CD4-positive, alpha-beta T cell treated with Interleukin-4 for 4 hours (primary cell): ENCODE measurements at places on chromosomes 16 and 17.

DNA sequence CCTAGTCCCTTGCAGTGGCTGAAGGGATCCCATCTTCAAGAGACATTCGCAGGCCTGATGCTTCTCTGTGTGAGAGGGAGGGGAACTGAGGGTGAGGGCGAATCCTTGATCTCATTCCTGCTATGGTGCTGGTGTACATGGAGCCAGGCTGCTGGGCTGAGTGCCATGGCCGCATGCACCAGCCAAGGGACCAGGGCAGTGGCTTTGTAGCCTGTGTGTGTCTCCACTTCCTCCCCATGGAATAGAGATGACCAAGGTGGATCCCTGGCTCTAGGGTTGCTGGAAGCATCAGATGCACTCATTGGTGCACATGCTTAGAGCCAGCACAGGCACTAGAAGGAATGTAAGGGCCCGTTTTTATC, 195.0 kb downstream of the FOXL1 start:
- DNase-seq, result no peak

DNA sequence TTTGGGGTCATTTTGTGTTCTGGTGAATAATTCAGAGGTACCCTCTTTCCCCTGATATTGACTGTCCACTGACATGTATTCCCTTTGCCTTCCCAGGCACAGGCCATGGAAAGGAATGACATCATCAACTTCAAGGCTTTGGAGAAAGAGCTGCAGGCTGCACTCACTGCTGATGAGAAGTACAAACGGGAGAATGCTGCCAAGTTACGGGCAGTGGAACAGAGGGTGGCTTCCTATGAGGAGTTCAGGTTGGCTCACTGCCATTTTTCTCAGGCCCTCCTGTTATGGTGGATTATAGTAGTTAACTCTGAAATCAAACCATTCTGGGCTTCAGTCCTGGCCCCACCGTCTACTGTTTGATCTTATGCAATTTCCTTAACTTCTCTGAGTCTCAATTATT, 1.6 kb upstream of the EFTUD2 start:
- no peak for DNase-seq

DNA sequence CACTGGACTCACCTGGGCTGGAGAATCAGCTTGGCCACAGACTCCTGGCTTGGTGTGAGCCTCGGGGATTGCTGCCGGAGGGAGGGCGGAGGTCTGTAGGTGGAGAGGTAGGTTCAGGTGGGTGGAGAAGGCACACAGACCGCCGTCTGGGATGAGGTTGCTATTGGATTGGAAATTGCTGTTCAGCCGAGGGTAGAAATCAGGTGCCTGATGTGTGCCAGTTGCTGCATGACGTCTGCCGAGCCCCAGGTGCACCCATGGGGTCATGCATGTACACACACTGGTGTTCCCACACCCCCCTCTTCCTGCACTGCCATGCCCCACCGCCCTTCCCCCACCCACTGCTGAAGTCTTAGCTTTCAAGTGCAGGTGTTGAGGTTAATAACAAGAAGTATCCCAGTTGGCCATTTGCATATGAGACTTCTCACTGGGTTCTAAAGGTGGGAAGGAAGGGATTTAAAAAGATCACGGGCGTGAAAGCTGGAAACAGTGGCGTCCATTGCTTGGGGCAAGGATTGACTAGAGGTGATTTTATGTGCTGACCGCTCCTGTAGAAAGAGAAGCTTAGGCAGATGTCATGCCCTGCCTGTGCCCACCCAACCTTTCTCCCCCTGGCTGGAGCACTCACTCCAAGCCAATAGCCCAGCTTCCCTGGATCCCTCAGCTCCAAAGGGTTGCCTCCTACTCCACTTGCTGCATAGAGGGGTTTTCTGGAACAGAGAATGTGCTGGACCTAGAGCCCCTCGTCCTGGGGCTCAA, 193.6 kb downstream of the CCDC182 start:
- no peak for DNase-seq

- no peak for DNase-seq
Measured at GRCh38 chr16:2470603-2471015, 488 bp upstream of the NTN3 start.

DNA sequence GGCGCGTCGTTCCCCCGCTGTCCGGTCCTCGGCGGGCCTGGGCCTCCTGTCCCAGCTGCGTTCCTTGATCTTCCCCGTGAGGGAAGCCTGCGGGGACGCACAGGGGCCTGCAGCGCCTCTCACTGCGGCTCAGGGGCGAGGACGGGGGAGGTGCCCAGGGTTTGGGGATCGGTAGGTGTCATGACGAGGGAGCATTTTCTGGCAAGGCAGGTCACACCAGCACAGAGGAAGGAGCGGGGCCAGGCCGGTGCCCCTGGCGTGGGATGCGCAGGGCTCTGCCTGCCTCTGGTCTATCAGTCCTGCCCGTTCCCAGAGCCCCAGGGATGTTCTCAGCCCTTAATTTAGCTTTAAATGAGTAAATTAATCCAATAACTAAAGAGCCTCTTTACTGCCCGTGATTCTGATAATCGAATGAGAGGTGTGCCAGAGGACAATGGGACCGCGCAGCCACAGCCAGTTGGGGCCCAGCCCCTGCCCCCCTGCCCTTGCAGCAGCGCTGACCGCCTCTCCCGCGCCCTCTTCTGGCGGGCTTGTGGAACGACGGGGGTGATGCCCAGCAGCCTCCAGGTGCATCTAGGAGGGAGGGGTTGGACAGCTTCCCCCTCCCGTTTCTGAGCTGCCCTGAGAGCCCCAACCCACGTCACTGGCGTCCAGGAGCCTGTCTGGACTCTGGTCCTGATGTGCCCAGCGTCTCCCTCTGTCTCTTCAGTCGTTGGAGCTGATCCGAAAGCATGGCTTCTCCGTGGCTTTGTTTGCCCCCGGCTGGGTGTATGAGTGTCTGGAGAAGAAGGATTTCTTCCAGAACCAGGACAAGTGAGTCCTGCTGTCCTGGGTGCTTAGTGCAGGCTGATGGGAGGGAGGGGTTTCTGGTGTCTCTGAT, 7.9 kb downstream of the ENGASE start:
- DNase-seq, result peak; percentile 36

GRCh38 chr17:78253946-78254672, 22.7 kb downstream of the TMEM235 start:
- peak; percentile 71 for DNase-seq

DNA sequence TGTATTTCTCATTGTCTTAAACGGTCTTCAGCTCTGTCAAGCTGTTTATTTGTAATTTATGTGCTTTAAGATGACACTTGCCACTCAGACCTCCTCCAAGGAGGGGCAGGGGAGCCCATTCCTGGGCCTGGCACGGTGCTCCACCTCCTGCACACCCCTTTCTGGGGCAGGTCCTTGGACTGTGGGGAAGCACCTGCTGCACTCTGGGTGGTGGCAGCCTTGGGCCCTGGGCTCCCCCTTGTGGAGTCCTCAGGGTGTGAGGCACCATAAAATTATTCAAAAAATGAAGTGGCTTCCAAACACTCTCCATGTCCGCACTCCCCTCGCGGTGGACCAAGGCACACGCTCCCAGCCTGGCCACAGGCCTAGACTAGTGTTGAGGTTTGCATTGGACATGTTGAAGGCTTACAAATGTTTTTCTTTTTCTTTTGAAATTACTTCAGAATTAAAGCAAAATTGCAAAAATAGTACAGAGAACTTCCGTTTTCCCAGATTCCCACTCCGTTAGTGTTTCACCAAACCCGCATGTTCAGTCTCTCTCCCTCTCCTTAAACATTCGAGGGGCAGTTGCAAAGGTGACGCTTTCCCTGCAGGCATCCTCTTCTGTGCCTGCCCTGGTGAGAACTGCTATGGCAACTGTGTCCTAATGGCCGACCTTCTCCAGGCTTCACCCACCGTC, 32.4 kb downstream of the FOXK2 start:
- peak; percentile 76 for DNase-seq

DNA sequence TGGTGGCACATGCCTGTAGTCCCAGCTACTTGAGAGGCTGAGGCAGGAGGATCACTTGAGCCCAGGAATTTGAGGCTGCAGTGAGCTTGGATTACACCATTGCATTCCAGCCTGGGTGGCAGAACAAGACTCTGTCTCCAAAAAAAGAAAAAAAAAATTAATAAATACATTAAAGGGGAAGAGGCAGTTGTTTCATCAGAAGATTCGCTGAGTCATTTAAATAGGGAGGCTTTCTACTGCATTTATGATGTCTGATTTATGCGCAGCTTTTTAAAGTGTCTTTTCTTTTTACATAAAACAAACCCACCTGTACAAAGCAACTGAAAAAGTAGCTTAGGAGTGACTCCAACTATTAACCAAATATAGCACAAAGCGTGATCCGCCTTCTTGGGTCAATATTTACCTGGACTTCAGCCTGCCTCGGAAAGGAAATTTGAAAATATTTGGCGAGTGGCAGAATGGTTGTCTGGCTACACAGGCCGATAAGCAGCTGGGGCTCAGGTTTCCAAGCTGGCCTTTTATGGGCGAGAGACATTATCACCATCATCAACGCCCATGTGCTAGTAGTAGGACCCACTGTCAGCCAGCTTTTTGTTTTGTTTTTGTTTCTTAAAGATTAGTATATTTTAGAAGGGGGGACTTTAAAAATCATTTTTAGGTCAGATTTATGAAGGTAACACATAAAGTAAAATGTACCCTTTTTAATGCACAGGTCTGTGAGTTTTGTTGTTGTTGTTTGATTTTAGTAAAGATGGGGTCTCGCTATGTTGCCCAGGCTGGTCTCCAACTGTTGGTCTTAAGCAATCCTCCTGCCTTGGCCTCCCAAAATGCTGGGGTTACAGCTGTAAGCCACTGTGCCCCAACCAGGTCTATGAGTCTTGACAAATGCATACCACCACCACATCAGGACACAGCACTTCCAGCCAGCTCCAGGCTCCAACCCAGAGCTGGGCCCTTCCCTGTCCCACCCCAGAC, 42.5 kb upstream of the RASD1 start:
- DNase-seq, result no peak

DNA sequence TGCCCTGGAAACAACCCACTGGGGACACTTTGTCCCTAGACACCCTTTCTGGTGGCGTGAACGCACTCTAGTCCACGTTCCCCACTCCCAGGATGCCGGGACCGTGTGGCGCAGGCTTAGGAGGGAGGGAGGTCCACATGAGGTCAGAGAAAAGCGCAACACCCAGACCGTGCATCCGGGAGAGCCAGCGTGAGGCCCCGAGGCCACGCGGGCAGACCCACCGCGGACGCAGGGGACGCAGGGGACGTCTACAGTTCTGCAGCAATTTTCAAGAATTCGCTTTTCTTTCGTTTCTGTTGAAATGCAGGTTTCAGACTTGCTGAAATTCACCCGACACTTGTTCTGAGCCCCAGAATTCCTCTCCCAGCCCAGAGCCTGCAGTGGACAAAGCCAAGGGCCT, 4.7 kb downstream of the RFNG start:
- no peak for DNase-seq

GRCh38 chr17:1746975-1747543, 4.4 kb downstream of the SERPINF2 start:
- DNase-seq, result no peak

GRCh38 chr17:3983606-3984484, 19.6 kb upstream of the ATP2A3 start:
- no peak for DNase-seq

DNA sequence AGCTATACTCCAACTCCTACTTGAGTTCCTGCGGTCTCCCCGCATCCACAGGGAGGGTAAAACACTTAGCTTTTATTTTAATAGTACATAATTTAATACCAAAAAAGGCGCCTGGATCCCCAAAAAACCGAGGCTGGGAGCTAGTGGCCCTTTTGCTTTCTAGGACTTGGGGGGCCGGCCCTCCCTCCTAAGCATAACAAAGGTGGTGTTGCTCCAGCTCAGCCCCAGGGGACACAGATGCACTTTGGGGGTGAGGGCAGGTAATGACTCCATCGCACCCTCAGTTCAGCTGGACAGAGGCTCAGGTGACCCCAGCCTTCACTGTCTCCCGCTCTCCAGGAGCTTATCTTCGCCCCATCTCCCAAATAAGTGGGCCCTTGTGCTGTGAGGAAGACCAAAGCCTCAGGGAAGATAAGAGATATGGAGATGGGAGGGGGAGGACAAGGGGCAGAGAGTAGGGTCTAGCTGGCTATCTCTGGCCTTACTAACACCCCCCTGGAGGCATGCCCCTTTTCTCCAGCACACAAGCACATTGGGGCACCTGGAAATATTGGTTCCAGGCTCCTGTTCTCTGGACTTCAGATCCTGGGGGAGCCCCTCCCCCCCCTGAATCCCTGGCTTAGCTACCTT, 2.8 kb upstream of the NHERF1 start:
- DNase-seq, result no peak

GRCh38 chr17:31525801-31526549, 134.5 kb downstream of the RAB11FIP4 start:
- no peak for DNase-seq

DNA sequence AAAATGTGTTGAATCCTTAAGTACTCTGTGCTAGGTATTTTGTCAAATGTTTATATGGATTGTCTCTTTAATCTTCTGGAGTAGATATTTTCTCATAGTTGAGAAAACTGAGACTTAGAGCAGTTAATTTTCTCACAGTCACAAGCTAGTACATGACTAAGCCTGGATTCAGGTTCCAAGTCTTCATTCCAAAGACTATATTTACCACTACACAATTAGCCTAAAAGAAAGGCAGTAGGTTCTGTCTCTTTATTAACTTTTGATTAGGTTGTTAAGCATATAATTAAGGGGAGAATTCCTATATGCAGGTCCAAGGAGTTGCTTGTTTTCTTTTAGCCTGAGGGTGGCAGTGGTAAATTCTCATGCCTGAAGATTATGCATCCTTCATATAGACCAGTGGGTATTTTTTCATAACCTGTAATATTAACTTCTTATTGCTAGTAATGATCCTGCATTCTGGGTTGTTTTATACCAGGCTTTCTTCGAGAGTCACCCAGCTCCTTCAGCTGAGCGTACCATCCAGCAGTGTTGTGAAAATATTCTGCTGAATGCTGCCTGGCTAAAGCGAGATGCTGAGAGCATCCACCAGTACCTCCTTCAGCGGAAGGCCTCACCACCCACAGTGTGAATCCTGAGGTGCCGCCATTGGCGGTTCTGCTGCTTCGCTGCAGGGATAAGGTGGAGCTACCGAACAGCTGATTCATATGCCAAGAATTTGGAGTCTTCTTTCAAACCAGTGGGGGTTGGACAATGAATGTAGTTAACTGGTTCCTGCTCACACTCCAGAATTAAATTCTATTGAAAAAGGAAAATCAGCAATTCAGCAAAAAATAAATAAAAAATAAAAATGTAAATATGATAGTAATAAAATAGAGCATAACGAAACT, 28.2 kb upstream of the KPNB1 start:
- no peak for DNase-seq

GRCh38 chr16:52070341-52071057, 476.4 kb downstream of the TOX3 start:
- no peak for DNase-seq

DNA sequence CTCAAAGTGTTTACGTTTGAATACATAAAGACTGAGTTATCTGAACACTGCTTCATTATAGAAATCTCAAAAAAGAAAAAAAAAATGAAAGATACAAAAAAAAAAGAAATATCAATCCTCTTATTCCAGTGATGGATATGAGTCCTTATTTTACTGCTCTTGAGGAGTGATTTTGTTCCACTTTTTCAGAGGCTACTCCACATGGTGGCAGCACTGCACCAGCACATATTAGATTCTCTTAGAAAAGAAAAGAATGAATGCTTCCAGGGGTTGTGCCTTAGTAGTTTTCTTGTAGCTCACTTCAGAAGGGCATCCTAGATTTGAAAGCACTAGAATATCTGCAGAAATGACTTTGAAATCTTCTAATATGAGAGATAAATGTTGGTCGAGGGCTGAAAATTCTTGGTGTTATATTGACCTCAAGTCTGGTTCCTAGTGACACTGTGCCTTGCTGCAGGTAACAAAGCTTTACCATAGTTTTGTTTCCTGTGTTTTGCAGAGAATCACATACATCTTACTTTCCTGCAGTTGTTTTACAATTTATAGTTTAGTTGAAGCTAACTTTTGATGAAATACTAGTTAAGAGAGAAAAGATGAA, 25.9 kb downstream of the AP2B1 start:
- DNase-seq, result peak; percentile 31
